ENCODE measurements at places on chromosomes 11 and 22.
A peak's percentile ranks its signal among the peaks of the same experiment; 100 is the strongest.

DNA sequence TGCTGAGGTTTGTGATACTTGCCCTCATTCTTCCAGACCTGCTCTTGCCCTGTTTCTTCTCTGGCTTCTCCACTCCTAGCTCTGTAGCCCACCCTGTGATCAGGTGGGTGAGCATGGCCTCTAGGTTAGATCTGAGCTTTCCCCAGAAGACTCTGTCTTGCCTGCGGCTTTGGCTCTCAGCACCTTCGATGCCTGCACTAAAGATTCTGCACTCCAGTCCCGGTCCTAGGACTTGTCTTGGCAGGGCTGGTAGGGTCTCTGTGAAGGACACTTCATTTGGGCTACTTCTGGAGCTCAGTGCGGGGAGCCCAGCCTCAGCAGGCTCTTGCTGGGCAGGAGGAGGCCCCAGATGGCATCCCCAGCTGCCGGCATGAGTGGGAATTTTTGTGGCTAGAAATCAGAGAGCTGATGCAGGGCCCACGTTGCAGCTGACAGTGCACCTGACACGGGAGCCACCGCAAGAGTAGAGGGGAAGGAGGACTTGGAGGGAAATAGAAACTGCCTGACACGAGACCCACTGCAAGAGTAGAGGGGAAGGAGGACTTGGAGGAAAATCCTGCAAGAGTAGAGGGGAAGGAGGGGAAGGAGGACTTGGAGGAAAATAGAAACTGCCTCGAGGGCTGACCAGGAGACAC, 226.9 kb upstream of the B3GAT1 start:
- no peak for DNase-seq

DNA sequence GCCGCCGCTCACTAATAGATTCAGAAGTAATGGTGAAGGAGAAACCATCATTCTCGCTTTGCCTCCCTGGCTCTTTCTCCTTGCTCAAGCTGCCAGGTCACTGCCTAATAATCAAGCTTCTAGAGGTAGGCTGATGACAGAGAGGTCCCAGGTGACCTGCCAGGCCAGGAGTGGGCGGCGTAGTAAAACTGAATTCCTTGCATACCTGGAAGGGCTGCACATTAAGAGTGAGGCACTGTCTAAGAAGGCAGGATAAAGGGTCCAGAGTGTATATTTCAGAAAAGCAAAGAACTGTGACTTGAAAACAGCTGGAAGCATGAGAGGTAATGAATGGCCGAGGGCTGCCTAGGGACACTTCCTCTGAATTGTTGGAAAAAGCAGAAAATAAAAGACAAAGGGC, 4.1 kb downstream of the SYT13 start:
- no peak for DNase-seq

GRCh38 chr11:110022548-110022947, 70.6 kb upstream of the ZC3H12C start:
- DNase-seq: no peak

DNA sequence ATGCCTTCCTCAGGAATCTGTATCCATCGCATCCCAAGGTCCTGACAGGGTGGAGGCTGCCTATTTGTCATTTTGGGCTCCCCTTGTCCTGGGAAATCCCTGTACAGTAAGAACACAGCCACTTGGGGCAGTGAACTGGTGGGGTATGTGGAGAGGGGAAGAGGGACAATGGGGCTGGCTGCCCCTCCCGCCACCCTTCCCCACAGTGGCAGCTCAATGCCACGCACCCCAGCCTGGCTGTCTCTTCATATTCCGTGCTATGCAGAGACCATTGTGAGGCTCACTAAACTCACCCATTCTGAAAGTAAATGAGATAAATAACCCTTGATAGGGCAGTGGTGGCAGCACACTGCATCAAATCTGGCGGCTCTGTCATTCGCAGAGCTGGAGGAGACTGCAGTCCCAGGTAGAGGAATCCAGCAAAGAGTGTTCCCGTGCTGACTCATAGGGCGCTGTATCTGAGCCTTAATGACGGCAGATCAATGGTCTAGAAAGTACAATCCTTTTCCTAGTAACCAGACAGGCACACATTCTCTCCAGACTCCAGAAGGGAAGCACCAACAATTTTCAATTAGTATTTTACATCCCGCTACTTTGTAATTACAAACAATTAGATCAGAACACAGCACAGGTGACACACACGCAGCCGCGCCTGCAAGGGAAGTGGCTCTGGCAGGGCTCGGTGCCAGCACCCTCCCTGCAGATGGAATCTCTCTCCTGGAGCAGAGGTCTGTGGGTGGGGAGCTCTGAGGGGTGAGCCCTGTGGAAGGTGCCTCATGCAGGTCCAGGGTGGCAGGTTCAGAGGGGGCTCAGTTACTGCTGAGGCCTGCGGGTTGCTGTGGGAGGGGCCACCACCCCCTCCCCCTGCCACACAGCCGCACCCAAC, 167.9 kb upstream of the B3GAT1 start:
- DNase-seq: no peak

GRCh38 chr11:129881570-129882170, 13.7 kb downstream of the NFRKB start:
- peak; percentile 27 for DNase-seq

DNA sequence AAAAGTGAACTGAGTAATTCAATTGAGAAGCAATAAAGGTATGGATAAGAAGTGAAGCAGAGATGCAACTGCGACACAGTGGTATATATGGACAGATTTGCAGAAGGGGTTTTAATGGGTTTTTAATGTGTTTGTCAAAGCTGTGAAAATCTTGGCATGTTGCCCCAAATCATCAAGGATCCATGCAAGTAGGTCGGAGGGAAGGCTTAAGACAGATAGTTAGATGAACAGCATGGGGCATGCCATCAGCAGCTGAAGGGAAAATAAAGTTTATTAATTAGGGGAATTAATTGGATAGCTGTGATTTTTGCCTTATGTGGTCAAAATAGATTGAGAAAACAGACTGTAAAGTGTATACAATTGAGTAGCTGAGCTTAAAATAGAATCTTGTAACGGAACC, 840.1 kb downstream of the JRKL start:
- no peak for DNase-seq

GRCh38 chr11:36777311-36777710, 179.3 kb upstream of the RAG2 start:
- DNase-seq: no peak

DNA sequence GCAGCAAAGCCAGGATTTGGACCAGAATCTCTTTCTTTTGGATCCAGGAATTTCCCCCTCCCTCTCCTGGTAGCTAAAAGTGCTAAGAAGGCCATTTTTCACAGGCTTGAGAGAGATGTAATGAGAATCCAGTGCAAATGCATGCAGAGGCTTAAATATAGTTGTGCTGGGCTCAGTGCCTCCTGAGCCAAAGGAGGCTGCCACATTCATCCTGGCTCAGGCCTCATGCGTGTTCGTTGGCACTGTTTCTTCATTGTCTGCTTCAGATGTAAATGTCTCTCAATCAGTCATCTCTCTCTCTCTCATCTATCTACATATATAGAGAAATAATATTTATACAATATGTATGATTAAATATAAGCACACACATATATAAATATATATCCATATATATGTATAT, 83.6 kb downstream of the INSC start:
- DNase-seq: no peak

DNA sequence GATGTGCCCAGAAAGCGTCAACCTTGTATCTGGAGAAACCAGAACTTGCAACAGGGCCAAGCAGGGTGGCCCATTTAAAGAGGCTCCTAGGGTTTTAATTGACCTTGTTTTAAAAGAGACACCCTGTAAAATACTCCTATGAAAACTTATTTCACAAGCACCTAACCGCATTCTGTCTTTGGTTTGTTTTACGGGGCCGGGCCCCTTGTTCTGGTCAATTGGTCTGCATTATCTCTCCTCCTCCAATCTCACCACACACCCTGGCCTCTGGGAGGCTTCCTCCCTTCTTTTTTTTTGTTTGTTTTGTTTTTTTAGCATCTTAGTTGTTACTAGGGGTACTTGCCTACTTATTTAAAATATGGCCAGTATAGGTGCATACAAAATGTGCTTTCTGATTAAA, 4.7 kb downstream of the EHF start:
- no peak for DNase-seq

GRCh38 chr11:124746621-124747243, 5.3 kb downstream of the VSIG2 start:
- peak; percentile 59 for DNase-seq

DNA sequence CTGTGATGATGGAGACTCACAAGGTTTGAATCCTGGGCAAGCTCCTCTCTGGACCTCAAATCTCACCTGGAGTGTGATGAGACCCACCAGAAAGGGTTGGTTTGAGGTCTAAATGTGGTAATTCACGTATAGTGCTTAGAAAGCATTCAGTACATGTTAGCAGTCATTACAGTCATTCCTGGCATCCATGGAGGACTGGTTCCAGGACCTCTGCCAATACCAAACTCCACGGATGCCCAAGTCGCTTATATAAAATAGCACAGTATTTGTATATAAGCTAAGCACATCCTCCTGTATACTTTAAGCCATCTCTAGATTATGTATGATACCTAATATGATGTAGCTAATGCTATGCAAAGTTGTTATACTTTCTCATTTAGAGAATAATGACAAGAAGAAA, 67.6 kb upstream of the CYP2D6 start:
- no peak for DNase-seq

GRCh38 chr22:25763239-25763777, 21.3 kb downstream of the MYO18B start:
- no peak for DNase-seq

DNA sequence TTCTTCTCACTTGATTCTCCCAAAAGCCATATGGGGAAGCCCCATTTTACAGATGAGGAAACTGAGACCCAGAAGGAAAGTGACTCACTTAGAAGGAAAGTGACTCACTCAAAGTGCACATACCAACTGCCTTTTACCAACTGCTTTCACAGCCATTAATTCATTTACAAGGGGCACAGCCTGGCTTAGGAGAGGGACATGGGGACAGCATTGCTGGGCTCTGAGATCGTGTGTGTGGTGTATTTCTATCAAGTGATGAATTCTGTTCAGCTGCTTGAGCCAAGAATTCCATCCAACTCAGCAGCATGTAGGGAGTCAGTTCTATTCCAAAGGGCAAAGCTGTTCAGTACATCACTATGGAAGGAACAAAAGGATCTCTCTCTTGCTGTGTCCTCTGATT, 23.5 kb upstream of the PAK1 start:
- no peak for DNase-seq

GRCh38 chr11:33936725-33937604, 45.1 kb upstream of the LMO2 start:
- DNase-seq: no peak

DNA sequence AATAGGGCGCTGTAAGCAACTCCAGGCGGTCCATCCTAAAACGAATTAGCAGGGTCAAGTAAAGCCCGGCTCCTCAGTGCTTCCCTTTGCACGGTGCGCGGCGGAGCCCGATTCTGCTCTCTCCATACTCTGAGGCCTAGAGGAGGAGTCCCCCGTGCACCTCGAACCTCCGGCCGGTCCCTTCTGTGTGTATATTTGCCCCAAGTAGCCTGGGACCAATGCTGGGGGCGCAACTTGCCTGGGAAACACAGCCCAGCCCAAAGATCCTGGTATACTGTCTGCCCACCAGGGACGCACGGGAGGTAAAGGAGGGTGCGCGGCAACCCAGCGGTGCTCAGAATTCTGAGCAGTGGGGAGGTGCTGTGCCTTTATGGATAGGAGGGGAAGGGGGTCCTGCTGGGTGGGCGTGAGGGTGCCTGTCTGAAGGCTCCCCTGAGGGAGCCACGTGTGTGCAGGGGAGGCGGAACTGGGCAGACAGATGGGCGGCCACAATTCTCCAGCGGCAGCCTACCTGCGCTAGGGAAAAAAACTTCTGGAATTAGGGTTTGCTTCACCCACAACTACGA, 4.8 kb upstream of the TBX1 start:
- DNase-seq: no peak

DNA sequence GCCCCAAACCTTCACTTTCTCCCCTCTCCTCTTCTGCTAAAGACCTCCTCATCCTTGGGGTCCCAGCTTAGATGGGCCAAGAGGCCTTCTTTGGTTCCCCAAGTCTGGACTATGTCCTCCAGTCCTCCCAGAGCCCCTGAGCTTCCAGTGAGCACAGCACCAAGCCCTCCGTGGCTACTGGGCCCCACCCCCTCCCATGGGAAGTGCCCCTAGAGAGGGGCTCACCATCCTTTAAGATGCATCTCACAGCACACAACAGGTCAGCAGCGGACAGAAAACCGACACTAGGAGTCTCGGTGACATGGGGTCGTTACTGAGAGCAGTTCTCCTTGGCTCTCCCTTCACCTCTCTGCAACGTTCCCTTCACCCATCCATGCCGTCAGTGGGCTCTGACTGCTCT, 2.7 kb downstream of the LRRC32 start:
- DNase-seq: no peak

DNA sequence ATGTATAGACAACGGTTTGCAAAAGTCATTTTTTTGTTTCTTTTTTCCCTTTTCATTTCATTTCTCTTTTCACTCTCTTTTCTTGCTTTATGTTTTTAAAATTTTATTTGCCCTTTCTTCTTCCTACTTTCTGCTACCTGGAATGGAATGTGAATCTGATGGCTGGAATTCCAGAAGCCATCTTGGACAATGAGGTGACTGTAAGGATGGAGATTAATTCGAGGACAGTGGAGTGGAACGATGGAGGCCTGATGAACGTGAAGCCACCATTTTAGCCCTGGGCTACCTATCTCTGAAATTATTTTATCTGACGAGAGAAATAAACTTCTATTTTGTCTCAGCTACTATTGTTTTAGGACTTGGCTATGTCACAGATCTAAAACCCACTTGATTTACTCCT, 2.8 kb upstream of the POLA2 start:
- DNase-seq: no peak

DNA sequence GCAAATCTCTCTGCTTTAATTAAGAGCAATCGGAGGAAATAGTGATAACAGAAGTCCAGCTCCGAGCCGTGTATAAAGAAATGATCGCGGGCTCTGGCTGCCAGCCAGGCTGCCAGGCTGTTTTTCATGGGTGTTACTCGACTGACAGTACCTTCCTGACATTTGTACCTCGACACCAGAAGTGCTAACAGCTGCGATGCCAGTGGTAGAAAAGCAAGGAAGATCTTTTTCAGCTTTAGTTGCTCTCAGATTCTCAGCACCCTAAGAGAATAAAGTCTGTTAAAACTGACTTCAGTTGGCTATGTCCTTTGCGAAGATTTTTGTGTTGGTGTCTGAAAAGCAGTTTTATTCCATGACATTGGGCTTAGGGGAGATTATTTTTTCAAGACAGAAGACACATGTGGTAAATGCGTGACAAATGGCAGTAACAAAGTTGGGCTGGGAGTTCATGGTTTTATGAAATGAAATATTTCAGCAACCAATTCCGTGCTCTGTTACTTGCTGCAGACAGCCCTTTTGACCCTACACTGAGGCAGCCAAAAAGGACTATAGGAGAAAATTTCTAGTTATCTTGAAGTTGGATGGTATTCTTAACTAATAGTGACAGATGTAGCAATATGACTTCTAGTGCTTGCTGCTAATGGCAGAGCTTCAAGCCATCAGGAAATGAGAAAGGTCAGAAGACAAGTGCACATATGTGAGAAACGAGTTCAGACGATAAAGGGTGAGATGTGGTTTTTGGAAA, 296.2 kb downstream of the CNTN5 start:
- DNase-seq: no peak

DNA sequence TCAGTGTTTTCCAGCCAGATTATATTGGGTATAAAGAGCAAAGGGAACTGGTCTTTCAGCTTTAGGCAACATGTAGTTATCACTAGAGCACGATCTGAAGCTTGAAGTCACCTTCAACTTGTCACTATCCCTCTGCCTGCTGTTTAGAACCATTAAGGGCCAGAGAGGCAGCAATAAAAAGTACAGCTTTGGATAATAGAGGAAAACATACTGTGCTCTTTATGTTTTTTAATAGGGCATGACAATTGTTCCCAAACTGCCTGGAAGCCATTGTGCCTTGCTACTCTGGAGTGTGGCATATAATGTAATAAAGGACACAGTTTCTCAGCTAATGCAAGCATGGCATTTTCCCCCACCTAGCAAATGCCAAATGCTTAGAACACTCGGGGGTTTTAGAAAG, 1912.0 kb upstream of the RAG2 start:
- DNase-seq: no peak

Data from stimulated activated CD8-positive, alpha-beta memory T cell treated with anti-CD3 and anti-CD28 coated beads, Interleukin-4, amount 100 ng/mL, for 24 hours (primary cell).